GM13976 (cell line): ENCODE measurements at places on chromosomes 11 and 22.

DNA sequence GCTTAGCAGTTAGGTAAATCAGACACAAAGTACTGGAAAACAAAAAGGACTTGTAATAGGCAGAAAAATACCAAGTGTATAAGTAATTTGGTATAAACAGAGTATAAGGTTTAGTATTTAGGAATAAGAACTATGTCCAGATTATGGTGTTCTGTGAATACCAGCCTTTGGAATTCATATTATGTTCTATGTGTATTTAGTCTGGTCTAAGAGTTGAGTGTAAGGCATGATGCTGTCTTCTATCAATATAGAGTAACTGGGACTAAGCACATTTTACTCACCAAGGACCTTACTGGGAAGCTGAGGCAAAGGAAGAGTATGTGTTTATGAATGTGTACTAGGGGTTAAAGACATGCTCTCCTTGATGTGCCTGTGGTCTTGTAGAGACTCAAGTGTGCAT is 9.5 kb downstream of the SDHD start:
- no peak for DNase-seq

DNA sequence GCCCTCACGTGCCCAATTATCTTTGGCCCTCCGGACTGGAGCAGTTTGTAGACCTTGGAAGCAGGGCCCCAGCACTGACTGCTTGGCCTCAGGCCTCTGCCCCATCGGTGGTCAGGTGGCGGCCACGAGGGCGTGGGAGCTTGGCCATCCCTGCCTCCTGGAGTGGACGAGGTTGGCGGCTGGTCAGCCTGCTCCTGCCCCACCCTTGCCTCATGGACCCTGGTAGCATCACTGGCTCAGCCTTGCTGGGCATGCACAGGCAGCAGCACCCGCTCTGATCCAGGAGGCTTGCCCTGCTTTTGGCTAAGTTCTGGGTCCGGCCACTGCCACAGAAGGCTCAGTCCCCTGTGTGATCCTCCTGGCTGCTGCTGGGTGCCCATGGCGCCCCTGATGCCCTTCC is 4.1 kb downstream of the KRTAP5-3 start:
- no peak for DNase-seq

DNA sequence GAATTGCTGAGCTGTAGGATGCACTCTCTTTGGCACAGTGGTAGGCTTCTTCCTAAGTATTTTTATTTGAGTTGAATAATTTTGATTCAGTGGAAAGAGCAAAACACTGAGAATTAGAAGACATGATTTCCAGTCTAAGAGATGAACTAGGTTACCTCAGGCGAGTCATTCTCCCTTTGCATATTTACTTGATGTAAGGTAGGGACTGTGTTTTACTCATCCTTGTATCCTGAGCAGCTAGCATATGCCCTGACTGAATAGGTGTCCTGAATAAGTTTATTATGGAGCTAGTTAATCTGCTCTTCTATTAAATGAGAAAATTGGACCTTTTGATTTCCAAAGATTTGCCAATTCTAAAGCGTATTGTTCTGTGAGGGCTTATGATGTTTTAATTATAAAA is 50.7 kb downstream of the STIM1 start:
- no peak for DNase-seq

- DNase-seq: no peak
Measured at GRCh38 chr11:120241277-120241676, 1.3 kb downstream of the POU2F3 start.

DNA sequence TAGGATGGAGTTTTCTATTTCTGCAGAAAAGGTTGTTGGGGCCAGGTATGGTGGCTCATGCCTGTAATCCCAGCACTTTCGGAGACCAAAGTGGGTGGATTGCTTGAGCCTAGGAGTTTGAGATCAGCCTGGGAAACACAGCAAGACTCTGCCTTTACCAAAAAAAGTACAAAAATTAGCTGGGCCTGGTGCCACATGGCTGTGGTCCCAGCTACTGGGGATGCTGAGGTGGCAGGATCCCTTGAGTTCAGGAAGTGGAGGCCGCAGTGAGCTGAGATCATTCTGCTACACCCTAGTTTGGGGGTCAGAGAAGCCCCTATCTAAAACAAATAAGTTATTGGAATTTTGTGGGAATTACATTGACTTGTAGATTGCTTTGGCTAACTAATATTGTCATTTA is 71.7 kb downstream of the FDX1 start:
- no peak for DNase-seq
